ENCODE measurements at places on chromosomes 2 and 18.

DNA sequence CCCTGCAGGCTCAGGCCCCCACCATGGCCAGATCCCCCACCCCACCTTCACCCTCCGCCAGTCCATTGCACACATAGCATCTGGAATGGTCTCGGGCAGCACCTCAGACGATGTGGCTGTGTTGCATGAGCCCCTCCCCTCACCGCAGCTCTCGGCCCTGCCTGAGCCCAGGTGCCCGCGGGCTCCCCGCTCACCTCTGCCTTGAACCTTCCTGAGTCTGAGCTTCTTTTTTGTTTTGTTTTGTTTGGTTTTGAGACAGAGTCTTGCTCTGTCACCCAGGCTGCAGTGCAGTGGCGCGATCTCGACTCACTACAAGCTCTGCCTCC, 20.1 kb downstream of the RRM2 start:
- DNase-seq: no peak

DNA sequence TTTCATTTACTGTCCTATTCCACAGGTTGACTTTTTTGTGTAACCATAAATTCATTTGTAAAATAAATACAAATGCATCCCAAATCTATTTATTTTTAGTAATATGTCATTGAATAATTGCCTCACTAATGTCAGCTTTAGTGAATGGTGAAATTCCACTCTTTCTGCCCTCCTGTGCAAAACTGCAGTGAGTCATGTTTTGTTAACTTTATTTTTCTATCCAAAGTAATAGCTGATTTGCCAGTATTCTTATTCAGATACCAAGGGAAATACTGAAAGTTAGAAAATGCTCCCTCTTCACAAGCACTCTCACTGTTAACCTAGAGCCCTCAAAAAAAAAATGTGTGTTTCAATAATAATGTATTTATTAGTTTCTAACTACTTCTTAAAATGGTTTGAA, 322.8 kb downstream of the RIT2 start:
- no peak for DNase-seq

- peak; percentile 76 for DNase-seq
Observed at GRCh38 chr2:36507408-36507812, 90.6 kb downstream of the FEZ2 start.

DNA sequence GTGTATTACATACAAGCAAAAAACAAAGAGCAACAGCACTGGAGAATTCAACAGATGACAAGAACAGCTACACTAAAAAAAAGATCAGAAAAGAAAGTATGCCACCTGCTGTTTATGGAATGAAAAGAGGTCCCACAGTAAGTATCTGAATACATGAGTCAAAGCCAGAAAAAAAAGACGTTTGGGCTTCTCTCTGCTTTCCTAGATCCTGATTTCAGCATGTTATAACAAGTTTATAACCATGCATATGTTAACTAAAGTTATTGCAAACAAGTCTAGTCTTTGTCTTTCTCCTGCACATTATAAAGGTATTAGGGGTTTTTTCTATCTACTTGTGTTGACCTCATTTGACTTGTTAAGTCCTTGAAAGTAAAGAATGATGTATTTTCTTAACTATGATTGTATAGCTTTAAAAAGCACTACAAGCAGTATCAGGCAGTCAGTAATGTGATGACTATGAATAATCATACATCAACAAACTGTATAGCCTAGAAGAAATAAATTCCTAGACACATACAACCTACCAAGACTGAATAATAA, 108.5 kb upstream of the COL5A2 start:
- DNase-seq: peak; percentile 83

DNA sequence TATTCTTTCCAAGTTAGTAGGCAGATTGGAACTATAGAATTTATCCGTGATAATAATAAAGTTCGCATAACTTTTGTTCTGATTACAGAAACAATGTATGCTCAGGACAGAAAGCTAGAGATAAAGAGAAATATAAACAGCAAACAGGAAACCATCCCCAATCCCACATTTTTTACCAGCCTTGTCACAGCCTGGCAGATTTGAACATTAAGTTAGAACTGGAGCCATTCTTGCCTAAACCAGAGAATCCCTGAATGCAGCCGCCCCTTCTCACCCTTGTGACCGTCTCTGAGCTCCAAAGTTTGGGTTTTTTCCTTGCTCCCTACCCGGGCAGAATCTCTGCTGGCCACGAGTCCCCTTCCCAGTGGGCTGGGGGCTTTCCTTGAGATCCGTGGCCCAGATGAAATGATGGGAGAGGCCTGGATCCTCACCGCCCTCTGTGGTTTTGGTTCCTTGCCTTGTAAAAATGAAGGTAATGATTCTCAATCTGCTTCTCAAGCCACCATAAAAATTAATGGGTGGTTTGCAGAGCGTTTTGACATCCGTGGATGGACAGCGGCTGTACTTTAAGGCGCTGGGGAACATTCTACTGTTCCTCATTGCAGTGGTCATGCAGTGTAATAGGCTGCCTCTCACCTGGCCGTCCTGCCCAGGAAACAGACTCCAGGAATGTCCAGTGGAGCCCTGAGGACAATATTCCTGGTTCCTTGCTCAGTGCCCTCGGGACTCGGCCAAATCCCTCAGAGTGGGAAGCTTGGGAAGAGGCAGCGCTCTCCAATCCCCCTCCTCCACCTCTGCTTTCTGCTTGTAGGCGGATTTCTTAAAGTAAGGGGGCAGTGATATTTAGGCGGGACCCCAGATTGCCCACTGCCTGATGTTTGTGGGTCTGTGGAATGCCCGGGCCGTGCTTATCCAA, 1.6 kb downstream of the SH3BP4 start:
- no peak for DNase-seq

GRCh38 chr2:168574856-168575630, 119.0 kb downstream of the CERS6 start:
- DNase-seq: peak; percentile 32

GRCh38 chr2:41881249-41881648, 166.6 kb upstream of the PKDCC start:
- no peak for DNase-seq
